Activated naive CD4-positive, alpha-beta T cell treated with anti-CD3 and anti-CD28 coated beads, Interleukin-2, amount 50 U/mL, for 72 hours (primary cell): ENCODE measurements at places on chromosomes 5 and 9.
A peak's percentile ranks its signal among the peaks of the same experiment; 100 is the strongest.

DNA sequence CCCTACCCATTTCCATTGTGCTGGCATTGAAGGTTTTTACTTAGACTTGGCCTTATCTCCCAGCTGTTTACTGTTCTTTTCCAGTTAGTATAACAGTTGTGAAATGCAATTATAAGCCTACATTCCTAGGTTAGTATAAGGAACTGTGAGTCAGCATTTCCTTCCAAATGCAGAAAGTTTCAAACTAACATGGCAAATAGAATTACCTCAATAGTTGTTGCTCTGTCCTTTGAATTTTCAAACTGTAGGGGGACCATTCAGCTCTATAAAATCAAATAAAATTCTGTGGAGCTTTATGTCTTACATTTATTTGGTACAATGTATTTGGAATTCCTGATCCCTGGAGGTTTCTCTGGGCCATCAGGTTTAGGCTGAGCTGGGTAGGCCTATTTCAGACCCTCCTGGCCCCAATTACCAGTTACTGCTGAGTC lies 47.2 kb downstream of the ARHGEF28 start:
- no peak for DNase-seq

DNA sequence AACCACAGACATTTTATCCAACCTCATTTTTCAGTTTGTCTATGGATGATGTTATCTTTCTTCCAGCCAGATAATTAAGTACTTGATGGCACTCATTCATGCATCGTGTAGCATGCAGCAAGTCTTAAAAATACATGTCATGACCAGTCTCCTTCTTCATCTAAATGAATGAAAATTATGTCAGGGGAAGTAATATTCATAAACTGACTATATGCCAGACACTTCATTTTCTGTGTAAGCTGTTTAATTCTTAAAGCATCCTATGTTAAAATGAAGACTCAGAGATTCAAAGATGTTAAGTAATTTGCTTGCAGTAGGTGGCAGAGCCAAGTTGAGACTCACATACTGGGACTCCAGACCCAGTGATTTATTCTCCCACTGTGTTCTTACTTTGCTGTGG lies 181.7 kb upstream of the CD180 start:
- DNase-seq = no peak

DNA sequence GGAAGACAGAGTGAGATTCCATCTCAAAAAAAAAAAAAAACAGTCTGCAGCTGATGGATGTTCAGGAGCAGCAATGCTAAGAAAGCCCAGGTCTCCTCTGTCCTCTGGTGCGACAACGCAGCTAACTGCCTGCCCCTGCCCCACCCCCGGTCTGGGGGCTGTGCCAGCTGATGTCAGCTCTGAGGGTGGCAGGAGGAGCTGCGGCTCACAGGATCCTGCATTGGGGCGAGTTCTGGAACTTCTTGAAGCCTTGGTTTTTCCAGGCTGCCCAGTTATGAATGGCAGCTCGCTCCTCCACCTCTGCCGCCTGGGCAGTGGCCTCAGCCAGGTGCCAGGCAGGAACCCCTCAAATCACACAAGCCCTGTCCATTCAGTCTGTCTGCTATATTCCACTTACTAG lies 113.5 kb downstream of the ROR2 start:
- DNase-seq = no peak

- DNase-seq = no peak
These were observed 72.3 kb downstream of the ZNF366 start for GRCh38 chr5:72434781-72435437.

DNA sequence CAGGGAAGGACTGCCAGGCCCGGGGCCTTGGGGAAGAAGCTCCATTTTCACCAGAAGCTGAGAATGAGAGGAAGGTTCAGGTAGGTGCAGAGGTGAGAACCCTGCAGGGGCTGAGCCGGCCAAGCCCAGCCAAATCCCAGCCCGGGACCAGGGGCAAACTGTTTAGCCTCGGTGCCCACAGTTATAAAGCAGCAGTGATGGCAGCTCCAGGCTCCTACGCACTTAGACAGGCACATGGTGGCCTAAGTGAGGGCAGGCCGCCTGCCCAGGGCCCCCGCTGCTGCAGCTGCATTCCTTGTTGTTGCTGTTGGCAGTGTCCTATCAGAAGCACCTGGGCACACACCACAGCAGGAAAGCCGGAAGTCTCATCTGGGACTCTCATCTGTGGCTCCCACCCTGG lies 159.9 kb upstream of the FOXD4L5 start:
- DNase-seq = no peak

DNA sequence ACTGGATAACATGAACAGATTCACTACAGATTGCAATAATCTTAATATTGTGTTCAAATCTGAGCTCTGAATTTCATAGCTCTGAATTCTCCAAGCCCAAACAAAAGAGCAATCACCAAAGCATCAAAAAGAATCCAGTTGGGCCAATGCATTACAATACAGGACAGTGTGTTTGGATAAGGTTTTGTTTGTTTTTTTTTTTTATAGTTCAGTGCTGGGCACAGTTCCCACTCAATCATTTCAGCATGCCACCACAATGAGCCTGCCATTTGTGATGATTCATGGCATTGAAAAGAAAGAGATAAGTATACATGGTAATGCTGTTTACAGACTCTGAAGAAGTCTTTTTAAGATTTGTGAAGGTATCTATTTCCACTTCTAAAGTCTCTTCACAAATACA lies 1.7 kb upstream of the HTR1A start:
- no peak for DNase-seq

GRCh38 chr5:177427919-177428573 lies 1.6 kb downstream of the GRK6 start:
- DNase-seq = no peak

GRCh38 chr9:23824830-23825591 lies 1.0 kb downstream of the ELAVL2 start:
- DNase-seq = no peak

- no peak for DNase-seq
These were observed 219.1 kb upstream of the OTULINL start for GRCh38 chr5:14362491-14362890.

GRCh38 chr5:56018832-56019231 lies 24.1 kb upstream of the IL6ST start:
- no peak for DNase-seq

- no peak for DNase-seq
These were observed 1.8 kb upstream of the DIPK1B start for GRCh38 chr9:136710543-136710942.

- peak; percentile 20 for DNase-seq
These were observed 247.7 kb upstream of the ANKRD55 start for GRCh38 chr5:56480705-56481427.

DNA sequence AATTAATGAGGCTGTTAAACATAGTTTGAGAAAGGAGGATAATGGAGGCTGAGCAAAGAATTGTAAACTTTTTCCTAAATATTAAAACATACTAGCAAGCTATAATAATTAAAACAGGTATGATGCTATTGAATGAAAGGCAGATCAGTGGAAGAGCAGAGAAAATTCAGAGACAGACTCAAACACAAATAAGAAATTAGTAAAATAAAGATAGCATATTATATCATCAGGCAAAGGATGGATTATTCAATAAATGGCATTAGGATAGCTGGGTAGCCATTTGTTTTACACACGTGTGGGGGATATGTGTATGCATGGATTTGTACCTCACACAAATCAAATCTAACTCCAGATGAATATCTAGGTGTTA lies 50.6 kb downstream of the MRPS27 start:
- no peak for DNase-seq
